ENCODE measurements at places on chromosomes 11 and 22.

- DNase-seq: no peak
Measured at GRCh38 chr11:109772892-109773291, 320.3 kb upstream of the ZC3H12C start.

DNA sequence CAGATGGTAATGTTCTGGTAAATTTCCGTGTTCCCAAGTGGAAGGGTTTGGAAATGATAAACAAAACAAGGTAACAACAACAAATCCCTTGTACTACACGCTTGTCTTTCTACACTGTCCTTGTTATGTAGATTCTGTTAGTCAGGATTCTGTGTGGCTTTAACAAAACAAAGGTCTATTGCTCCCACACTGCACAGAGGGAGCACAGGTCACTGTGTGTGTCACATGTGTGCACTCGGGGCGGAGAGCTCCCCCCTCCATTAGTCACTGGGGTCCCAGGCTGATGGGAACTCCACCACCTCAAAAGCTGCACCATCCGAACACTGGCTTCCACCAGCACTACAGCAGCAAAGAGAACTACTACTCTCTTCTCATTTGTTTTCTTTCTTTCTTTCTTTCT lies 227.9 kb downstream of the NTM start:
- DNase-seq: no peak

DNA sequence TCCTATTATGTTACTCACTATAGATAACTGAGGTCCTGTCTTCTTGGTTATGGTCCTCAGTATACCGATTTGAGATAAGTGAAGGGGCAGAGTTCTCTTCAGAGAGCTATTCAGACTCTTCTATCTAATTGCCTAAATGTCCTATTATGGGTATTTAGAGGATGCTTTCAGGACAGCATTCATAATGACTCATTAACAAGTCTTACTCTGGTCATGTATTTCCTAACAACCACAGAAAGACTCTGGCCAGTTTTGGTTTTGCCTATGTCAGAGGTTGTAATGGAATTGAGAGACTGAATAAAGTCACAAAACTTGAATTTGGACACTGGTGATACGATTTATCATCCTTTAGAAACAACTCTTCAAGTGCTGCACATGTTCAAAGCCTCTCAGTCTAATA lies 1233.0 kb downstream of the JRKL start:
- no peak for DNase-seq

- DNase-seq: no peak
Measured at GRCh38 chr11:22707119-22707899, 40.9 kb downstream of the GAS2 start.

DNA sequence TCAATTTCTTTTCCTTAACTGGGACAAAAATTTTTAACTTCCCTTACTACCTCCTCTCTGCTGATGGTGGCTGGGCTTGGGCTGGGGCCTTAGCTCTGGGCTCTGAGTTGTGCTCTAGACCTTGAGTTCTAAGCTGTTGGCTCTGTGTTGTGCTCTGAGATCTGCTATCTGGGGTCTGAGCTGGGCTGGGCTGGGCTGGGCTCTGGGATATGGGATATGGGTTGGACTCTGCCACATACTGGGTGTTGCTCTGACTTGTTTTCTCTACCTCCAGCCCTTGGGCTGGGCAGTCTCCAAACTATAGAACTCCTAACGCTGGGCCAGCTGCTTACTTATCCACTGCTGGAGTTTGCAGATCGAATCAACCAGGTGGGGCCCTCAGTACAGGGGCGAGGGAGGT lies 41.9 kb downstream of the DNHD1 start:
- DNase-seq: no peak

DNA sequence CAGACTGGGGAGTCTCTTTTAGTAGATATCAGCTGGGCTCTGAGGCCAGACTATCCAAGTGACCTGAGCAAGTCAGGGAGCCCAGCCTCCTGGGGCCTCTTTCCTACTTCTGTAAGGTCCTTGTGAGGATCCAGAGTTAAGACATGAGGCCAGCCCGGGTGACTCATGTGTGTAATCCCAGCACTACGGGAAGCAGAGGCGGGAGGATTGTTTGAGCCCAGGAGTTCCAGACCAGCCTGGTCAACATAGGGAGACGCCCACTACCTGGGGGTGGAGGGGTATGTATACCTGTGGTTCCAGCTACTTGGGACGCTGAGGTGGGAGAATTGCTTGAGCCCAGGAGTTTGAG lies 36.9 kb upstream of the POLA2 start:
- no peak for DNase-seq

DNA sequence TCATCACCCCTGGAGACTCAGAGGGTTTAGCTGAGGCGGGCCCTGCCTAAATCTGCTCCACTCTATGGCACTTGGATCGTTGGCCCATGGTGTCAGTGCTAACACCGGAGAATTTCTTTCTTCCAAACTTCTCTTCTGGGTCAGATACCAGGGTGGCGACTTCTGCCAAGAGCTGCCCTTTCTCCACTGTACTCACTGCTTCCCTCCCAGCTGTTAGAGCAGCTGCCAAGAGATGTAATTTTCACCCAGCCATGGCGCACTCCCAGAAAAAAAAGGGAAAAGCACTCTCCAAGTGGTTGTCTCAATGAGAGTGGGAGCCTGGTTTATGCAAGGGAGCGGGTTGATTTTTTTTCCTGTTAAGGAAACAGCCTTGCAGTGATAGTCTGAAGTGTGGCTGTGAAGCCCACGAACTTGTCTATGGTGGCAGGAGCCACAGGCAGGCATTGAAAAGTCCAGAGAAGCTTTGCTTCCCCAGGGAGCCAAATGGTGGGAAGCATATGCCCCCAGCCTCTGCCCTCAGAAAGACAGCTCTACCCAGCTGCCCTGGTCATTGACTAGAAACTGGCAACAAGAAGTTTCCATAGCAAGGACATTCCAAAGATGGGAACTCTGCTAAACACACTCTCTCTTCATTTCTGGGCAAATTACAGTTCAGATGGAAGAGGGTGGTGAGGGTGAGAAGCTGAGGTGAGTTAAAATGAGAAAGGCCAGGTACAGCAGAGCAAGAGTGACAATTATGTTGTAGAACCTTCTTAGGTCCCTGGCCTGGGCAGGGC lies 10.7 kb downstream of the PCSK7 start:
- DNase-seq: no peak
